ENCODE measurements at places on chromosomes 2 and 18. TPM values are rescaled to one million over a fixed set of nuclear protein-coding genes. Genes with fewer than 3 reads are reported as not detected.
A peak's percentile ranks its signal among the peaks of the same experiment; 100 is the strongest.

GRCh38 chr2:77807531-77808215, 285.5 kb upstream of the LRRTM4 start:
- DNase-seq, result no peak

RALB gene
- total RNA-seq, result 45.7 TPM

- no peak for DNase-seq
Observed at GRCh38 chr2:239985356-239985755, 39.8 kb downstream of the NDUFA10 start.

DNA sequence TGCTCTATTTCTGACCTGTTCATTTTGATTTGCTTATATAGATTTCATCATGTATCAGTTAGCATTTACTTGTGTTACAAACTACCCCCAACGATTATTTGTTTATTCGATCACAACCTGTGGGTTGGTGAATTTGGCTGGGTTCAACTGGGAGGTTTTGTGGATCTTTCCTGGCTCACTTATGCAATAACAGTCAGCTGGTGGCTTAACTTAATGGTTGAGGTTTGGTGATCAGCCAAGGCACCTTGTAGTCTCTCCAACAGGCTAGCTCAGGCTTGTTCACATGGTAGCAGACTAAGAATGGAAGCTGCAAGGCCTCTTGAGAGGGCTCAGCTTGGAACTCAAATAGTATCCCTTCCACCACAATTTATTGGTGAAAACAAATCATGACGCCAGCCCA, 5.4 kb upstream of the PUM2 start:
- no peak for DNase-seq

DNA sequence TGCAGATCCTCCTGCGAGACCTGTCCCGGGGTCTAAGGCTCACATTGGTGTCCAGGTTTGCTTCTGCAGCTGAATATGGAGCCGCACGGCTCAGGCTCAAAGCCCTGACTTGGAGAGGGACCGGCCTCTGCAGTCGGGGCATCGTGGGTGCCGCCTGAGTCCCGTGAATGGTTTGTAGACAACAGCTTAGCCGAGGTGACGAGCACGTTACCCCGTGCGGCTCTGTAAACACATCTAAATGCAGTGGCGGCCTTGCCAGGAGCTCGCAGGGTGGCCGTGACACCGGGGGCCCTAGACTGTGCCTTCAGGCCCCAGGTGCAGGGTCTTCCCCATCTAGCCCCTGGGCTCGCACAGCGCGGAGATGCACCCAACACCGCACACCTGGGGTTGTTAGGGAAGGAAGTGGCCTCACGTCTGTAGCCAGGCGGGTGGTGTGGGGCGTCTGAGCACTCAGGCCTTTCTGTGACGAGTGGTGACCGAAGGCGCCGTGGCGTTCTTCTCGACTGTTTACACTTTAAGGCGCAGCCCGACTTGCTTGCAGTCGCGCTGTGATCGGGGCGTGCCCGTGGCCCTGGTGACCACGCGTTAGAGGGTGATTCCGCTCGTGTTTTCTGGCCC, 91.6 kb downstream of the NFATC1 start:
- DNase-seq, result no peak

GRCh38 chr2:163558251-163559021, 177.4 kb downstream of the FIGN start:
- DNase-seq, result no peak

- peak; percentile 43 for DNase-seq
Observed at GRCh38 chr2:147623328-147623727, 221.5 kb upstream of the ACVR2A start.

DNA sequence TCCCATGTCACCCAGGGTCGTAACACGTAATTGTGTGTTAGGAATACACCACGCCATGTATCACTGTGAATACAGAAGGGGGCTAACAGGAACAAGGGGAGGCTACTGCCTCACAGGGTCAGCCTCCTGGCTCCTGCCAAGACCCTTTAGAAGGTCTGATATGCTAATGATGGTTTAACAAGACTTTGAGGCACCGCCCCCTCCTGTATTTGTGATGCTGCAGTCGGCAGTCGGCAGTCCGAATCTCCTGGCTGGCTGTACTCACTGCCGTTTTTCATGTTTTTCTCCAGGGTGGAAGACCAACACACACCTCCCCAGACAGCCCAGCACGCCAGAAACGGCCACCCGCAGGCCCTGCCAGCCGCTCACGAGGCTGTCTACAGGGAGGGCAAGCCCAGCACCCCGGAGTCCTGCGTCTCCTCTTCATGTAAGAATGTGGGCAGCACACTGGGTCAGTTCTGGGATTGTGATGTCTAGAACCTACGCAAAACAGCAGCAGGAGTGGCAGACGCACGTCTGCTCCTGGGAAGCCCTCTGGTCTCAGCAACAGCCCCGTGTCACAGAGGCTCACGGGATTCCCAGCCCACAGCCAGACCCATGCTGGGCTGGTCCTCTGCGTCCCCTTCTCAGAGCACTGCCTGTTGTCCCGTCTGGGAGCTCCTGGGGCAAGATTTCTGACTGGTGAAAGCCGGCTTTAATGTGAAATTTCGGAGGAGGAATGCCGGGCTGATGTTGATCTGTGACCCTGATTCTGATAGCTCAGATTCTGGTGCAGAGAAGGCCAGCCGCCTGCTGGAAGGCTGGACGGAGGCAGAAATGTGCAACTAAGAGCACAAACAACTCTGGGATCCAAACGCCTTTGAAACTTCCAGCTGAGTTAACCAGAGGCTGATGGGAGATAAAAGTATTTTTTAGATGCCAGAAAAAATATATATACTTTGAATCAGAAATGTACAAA, 39.7 kb upstream of the B3GNT7 start:
- DNase-seq, result no peak

GRCh38 chr2:191607096-191607495, 70.8 kb upstream of the NABP1 start:
- no peak for DNase-seq

DNA sequence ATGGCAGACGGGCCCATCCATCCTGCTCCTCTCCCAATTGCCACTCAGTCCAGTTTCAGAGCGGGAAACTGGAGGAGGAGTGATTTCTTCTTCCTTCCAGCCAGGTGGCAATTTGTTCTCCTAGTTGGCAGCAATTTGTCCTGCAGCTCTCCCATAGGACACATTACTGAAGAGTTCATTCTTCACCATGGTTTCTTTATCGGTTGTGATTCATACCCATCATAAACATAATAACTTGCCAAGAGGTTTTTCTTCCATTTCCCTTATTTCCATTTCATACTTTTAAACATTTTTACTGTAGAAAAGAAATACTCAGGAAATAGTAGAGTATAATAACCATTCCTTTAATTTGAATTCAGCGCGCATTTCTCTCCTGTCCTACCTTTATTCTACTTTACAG, 377.9 kb upstream of the RAB12 start:
- DNase-seq, result no peak

- no peak for DNase-seq
Observed at GRCh38 chr2:46537624-46538295, 58.4 kb downstream of the TMEM247 start.

ANKRD53 gene
- total RNA-seq, result 0.28 TPM

DNA sequence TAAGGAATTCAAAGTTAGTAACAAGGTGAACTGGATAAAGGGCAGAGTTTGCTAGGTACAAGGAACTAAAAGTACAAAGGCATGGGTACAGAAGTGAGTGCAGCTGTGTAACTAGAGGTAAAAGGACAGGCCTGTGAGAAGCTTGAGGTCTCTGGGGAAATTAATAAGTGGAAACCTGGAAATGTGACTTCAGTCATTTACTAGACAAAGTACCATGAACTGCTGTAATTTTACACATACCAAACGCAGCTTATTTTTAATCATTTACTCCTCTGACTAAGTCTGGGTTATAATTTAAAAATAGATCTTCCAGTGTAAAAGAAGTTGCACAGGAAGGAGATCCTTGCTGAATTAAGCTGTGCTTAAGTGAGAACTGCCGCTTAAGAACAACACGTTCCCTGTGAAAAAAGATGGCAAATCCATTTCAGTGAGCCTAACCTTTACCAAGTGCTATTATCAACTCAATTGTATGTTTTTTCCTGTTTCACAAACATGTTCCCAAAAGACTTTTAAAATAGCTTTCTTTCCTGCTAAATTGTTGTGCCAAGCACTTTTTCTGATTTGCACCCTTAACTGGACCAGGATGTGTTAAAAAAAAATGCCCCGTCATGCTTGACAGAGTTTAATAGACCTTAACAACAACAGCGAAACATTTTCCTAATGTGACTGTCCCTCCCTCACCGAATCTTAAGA, 44.3 kb downstream of the CALCRL start:
- no peak for DNase-seq

STEAP3 gene
- not detected for total RNA-seq

PRSS56 gene
- not detected for total RNA-seq

- no peak for DNase-seq
Observed at GRCh38 chr2:85431570-85432205, 13.2 kb downstream of the SH2D6 start.

GRCh38 chr18:75206452-75207309, 2.3 kb downstream of the PTGR3 start:
- DNase-seq, result no peak

HAAO gene
- 0.28 TPM for total RNA-seq

COL6A3 gene
- total RNA-seq, result 0.19 TPM

GRCh38 chr2:224126003-224126402, 86.9 kb upstream of the SERPINE2 start:
- DNase-seq, result no peak

CCT4 gene
- total RNA-seq, result 117 TPM

DNA sequence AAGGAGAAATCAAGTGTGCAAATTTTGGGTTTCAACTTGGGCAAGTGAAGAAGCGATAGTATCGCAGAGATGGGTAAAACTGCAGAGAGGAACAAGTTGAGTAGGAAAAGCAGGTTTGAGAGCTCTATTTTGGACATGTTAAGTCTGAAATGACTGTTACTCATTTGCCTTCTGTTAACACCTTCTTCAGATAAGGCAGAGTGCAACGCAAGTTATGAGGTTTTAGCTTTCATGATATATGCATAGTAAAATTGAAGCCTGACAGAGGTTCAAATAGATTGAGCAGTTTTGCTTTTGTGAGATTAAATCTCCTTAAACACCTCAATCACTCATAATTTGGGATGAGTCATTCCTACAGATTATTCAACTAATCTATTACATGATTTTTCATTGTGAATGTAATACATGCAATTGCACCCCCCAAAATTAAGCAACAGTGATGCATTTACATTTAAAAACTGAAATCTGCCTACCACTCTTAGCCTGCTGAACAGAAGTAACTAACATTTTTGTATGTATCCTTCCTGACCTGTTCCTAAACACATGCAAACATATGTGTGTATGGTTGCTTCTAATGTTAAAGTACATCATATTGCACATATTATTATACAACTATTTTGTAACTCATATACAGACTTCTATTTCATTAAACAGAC, 575.4 kb downstream of the ARHGAP15 start:
- DNase-seq, result no peak

DNA sequence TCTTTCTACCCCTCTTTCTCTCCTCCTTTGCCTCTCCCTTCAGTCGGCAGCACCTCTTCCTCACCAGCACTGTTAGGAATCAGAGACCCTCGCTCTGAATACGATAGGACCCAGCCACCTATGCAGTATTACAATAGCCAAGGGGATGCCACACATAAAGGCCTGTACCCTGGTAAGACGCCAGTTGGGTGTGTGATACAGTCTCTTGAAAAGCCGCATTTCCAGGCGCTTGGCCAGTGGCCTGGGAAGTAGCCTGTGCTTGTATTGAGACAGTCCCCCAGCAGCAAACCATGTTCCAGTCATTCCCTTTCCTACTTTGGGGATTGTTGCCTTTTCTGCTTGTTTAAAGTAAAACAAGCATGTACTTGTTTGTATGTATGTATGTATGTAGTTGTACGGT, 118.4 kb upstream of the DAPL1 start:
- no peak for DNase-seq

DNA sequence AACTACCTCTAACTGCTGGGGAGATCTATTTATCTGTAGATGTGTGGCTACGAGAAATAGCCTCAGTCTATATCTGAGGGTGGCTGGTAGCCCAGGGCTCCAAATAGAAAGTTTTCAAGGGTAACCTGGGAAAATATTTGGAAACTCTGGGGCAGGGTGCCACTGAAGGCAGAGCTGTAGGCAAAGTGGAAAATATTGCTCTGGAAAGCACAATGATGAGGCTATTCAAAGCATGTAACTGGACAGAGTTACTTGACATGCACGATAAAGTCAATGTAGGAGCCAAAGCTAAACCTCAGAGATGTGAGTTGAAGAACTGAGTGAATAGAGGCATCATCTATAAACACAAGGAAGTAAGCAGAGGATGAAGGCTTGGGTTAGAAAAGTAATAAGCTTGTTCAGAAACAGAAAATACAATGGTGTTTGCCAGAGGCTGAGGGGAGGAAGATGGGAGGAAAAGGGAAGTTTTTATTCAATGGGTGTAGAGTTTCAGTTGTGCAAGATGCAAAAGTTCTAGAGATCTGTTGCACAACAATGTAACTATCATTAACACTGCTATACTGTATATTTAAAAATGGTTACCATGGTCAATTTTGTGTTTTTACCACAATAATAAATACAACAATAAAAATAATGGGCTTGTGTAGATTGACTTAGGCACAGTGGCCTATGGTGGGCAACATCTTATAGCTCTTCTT, 171.6 kb downstream of the MBD2 start:
- DNase-seq, result no peak

DNA sequence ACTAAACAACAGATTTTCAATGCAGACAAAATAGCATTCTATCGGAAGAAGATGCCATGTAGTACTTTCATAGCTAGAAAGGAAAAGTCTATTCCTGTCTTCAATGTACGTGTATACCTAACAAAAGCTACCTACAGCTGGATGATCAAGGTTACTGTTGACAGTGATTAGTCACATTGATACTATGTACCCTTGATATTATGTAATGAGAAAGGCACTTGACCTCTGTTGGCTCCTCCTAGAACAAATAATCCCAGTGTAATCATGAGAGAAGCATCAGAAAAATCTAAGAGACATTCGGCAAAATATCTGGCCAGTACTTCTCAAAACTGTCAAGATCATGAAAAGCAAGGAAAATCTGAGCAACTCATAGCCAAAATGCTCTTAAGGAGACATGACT, 44.4 kb upstream of the LRRTM4 start:
- DNase-seq, result no peak

DNA sequence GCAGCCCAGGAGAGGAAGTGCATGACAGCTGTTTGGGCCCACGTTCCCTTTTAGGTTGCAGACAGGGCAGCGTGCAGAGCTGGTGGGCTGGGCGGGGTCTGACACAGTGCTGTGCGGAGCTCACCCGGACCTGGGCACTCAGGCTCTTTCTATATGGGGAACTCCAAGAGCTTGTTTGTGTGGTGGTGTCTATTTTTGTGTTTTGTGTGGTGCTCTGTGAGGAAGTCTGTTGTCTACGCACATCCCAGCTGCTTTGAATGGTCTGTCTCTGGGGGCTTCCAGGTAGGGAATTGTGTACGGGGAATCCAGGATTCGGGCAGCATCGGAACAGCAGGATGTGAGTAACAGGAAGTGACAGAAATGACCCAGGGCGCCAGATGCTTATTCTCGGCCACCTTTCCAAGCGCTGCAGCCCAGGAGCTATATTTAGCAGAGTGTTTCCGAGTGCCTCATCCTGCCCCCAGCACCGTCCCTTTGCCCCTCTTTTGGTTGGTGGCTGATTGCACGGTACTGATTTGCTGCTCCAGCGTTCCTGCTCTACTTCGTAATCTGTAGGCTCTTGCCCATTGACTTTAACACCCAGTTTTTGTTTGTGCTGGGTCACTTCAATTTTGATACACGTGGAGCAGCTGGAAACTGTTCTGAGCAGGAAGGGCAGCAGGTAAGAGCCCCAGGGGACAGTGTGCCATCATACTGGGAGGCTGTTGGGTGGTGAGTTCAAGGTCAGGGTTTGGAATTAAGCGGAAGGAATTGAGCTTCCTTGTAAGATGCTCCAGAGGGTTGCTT, 64.7 kb downstream of the DGKD start:
- peak; percentile 51 for DNase-seq

Data from activated naive CD8-positive, alpha-beta T cell treated with anti-CD3 and anti-CD28 coated beads, Interleukin-2, amount 10 ng/mL, durations not matched to agents 7 days and 5 days (primary cell).